ENCODE measurements at places on chromosomes 6 and 20.

DNA sequence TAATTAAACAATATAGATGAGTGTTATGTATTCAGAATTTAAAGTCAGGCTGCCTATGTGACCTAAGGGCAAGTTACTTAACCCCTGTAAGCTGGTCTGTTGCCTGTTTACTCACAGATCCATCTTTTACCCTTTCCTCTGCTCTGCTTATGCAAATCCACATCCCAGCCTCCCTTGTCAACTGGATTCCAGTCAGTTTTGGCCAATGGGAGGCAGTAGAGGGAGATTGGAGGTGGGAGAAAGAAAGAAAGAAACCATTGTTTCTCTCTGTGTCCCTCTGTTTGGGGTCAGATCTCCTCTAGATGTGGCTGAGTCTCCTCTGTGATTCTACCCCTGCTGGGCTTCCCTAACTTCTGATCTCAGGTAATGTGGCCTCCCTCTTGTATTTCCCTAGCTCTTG is 266.8 kb upstream of the PLN start:
- no peak for DNase-seq

DNA sequence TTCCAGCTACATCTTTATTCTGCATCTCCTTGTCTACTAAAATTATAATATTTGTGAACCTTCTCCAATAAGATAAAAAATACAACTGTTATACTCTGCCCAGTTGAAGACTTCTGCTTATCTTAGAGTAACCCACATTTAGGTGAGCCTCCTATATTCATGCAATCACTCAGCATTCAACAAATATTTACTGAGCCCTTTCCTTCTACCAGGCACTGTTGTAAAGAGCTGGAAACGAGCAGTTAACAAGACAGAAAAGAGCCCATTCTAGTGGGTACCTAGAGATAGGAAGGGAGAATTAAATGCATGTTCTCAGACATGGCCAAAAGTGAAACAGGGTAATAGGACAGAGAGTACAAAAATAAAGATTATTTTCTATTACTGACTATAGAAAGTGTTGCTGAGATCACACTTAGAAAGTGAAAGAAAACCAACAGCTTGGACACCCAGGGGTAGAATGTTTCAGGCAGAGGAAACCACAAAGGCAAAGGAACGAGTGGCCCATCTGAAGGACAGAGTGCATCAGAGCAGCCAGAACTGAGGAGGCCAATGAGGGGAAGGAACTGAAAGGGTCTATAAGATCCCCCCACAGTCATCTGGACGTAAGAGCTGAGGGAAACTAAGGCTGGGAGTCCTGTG is 50.8 kb upstream of the SMLR1 start:
- DNase-seq = no peak

DNA sequence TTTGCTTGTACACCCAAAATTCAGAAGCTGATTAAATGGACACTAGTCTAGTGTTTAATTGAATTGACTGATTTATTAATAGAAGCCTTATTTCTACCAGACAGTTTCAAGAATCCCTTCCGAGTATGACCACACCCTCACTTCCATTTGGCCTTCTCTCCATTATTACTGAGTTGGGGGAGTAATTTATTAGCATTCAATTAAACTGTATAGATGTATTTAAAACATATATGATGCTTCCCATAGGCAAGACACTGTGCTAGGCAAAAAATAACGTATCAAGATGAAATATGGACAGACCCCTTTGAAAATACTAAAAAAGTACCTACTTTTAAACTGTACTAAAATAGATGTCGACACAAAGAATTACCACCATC is 112.9 kb upstream of the PHACTR1 start:
- no peak for DNase-seq

GRCh38 chr20:53463101-53463972 is 130.3 kb downstream of the ZNF217 start:
- DNase-seq = no peak

DNA sequence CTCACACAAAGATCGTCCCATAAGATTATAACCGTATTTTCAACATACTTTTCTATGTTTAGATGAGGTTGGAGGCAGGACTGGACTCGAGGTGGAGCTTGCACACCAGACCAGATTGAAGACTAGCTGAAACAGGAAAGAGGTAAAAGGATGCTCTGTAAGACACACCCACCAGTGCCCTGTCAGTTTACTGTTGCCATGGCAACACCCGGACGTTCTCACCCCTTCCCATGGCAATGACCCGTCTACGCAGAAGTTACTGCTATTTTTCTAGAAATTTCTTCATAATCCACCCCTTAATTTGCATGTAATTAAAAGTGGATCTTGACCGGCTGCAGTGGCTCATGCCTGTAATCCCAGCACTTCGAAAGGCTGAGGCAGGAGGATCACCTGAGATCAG is 13.6 kb upstream of the SRSF6 start:
- DNase-seq = no peak

- DNase-seq = no peak
These were observed 13.2 kb downstream of the MMS22L start for GRCh38 chr6:97269821-97270220.

GRCh38 chr20:43536041-43536816 is 22.6 kb upstream of the SGK2 start:
- no peak for DNase-seq

GRCh38 chr6:110098511-110099116 is 80.9 kb downstream of the WASF1 start:
- no peak for DNase-seq

- no peak for DNase-seq
These were observed 88.9 kb downstream of the HIVEP2 start for GRCh38 chr6:142855893-142856623.

GRCh38 chr20:35514371-35514932 is 15.0 kb downstream of the C20orf173 start:
- DNase-seq = no peak

GRCh38 chr20:45752746-45753145 is 30.6 kb downstream of the SPINT4 start:
- no peak for DNase-seq
